GM12892 (cell line): ENCODE measurements at places on chromosomes 2 and 18.

- no peak for DNase-seq
These were observed 3.3 kb downstream of the SNORC start for GRCh38 chr2:232873292-232873908.

DNA sequence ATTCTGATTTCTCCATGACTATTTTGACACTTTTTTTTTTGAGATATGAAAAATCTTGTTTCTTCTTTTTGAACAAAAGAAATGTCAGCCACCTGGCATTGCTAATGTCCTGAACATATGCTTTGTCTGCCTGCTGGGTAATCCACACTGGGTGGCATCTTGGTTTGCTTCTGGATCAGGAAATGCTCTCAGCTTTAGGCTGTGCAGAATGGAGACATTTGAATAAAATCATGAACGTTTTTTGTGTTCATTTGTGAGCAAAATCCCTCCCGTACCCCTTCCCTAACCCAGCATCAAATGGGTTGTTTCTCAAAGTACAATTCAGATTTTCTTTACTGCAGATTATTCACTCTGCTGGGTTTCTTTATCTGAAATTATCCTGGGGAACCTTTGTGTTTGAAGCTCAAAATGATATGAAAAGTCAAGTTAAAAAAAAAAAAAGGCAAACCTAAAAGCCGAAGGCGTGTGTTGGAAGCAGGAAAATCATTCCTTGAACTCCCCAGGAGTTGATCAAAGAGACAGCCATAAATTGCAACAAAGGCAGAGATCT lies 53.4 kb upstream of the KLF7 start:
- no peak for DNase-seq

DNA sequence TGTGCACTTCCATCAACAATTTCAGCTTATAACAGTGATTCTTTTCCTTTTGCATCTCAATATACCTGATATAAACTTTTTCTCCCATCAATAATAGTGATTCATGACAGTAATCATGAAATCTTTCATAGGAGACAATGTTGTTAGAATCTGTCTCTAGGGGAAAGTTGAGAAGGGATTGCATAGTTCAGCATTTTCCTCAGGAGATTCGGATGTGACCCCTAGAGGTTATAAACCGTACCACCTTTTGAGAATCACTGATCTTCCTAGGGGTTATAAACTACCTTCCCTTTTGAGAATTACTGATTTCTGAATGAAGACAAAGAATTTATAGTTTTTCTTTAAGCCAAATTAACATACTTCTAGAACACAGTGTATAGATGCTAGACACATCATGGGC lies 53.0 kb upstream of the GALNT3 start:
- no peak for DNase-seq

DNA sequence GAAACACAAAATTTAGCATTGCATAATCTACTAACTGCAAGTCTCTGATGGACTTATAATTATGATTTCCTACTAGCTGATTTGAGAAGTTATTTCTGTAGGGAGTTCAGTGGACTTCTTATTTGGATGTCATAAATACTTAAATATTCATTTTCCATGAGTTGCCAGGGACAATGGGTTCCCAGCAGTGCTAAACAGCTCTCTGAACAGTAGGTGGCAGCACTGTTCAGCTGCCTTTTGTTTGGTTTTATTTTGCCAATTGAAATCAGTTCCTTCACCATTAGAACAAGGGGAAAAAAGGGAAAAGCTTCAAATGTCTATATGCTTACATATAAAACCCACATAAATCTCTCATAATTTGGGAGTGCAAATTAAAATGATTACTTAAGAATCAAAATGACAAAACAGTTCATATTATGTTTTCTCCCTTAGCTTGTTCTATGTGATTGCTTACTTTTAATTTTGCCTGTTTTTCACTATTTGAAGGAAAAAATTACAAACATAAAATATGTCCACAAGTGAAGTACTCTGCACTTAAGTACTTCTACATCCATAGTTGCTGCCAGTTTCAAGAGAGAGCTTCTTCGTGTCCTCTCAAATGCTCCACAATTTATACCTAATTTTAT lies 898.9 kb downstream of the CPS1 start:
- DNase-seq = peak; percentile 0

DNA sequence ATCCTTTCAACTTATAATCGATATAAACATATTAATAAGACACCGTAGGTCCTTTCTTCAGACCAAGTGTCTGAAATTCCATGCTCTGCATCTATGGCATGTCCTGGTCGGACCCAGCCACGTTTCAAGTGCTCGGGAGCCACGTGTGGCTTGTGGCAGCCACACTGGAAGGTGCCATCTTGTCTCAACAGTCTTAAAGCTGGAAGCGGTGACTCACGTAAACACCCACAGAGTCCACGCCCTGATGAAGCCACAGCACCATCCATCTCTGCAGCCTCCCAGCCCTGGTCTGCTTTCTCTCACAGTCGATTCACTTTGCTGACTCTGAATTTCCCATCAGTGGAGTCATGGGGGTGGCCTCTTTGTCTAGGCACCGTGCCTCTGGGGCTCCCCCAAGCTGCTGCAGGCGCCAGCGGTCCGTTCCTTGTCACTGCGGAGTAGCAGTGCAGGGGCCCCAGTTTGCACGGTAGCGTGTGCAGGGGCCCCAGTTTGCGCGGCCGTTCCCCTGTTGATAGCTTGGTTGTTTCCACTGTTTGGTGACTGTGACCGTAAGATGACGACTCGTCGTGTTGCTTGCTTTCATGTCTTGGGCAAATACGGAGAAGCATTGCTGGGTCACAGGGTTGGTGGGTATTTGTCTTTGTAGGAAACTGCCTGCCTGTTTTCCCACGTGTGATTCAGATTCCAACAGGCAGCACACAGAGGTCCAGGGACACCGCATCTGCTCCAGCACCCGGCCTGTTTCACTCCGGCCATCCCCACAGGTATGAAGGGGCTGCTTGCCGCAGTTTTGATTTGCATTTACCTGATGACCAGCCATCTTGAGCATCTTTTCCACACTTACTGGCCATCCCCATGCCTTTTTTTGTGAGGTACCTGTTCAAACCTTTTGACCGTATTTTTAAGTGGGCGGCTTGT lies 240.3 kb downstream of the HDAC4 start:
- no peak for DNase-seq

GRCh38 chr18:7596147-7596546 lies 29.0 kb downstream of the PTPRM start:
- DNase-seq = no peak

GRCh38 chr2:201448701-201449100 lies 2.6 kb downstream of the TRAK2 start:
- DNase-seq = no peak

- no peak for DNase-seq
These were observed 6.4 kb downstream of the CD207 start for GRCh38 chr2:70828914-70829824.

- DNase-seq = no peak
These were observed 22.9 kb upstream of the DARS1 start for GRCh38 chr2:136008205-136008865.

GRCh38 chr2:161436411-161436810 lies 20.3 kb downstream of the TBR1 start:
- no peak for DNase-seq

DNA sequence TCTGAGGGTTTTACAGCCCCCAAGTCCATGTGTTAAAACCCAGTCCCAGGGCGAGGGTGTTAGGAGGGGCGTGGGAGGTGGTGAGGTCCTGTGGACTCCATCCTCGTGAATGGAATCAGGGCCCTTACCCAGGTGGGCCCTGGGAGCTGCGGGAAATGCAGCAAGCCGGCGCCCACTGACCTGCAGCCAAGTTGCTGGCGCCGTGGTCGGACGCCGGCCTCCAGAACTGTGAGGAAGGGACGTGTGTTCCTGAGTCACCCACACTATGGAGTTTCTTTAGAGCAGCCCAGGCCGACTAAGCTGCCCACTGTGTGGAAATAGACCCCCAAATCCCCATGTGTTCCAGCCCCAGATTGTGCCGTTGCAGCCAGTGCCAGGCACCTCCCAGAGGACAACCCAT lies 26.4 kb downstream of the CTDP1 start:
- no peak for DNase-seq

- DNase-seq = no peak
These were observed 8.8 kb downstream of the NFATC1 start for GRCh38 chr18:79404567-79404910.

GRCh38 chr18:49623571-49623970 lies 61.7 kb downstream of the LIPG start:
- DNase-seq = no peak

GRCh38 chr2:26521913-26522180 lies 43.9 kb upstream of the OTOF start:
- DNase-seq = no peak

DNA sequence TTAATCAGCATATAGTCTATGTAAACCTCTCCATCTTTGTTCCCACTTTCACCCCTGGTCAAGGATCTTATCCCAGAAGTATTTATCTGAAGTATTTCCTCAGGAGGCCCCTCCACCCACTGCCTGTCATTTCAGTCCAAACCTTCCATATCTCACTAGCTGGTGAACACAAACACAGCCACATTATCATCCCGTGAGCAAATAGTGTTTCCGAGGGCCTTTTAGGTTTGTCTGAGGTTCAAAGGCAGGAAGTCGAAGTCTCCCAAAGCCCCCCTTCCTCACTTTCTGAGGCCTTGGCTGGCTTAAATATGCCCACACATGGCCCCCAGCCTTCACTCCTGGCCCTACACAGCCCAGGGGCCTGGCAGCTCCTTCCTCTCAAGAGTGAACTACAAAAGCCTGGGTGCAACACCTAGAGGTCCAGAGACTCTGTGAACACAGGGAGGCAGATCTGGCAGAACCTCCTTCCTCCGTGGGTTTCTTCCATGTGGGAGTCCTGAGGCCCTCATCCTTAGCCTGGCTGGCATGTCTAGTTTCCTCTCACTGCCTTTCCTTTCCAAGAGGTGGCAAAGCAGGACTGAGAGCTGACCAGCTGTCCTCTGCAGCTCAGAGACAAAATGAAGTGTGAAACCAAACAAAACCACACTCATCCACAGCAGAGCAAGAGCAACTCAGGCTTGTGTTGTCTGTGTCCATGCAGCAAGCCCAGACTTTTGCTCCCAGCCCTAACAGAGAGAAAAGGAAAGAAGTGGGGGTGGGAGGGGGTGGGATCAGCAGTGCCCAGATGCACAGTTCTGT lies 264.2 kb downstream of the SS18 start:
- DNase-seq = no peak

- DNase-seq = no peak
These were observed 377.1 kb upstream of the SOX11 start for GRCh38 chr2:5315041-5315440.

DNA sequence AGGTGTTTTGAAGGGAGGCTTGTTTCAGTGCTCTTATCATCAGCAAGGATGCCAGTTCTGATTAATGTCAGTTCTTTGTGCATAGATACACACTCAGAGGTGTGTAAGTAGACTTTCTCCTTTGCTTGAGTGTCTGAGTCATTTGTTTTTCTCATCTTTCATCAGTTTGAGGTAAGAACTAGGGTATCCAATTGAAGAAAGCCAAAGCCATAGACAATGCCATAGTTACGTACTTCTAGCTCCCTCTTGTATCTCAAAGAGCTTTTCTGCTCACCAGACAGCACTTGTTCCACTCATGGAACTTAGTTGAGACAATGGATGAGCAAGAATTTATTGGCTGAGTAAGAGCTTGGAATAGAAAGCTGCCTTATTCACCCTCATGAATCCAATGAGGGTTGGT lies 520.1 kb downstream of the PIK3C3 start:
- DNase-seq = no peak

DNA sequence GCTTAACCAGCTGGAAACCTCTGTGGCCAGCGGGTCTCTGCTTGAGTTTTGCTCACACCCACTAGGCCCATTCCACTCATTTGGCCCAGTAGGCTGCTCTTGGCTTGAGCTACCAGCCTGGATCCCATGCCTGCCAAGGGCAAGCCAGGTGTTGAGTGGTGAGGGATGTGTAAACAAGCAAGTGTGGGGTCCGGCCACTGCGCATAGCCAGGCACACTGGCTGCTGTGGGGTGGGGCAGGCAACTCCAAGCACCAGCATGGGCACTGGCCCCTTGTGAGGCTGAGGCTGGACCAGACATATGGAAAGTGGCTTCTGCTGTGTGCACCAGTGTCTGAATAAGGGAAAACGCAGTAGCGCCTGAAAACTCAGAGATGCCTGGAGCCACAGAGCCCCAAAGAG lies 732.7 kb downstream of the NR4A2 start:
- DNase-seq = no peak

- DNase-seq = no peak
These were observed 30.8 kb downstream of the C18orf54 start for GRCh38 chr18:54388203-54389142.

DNA sequence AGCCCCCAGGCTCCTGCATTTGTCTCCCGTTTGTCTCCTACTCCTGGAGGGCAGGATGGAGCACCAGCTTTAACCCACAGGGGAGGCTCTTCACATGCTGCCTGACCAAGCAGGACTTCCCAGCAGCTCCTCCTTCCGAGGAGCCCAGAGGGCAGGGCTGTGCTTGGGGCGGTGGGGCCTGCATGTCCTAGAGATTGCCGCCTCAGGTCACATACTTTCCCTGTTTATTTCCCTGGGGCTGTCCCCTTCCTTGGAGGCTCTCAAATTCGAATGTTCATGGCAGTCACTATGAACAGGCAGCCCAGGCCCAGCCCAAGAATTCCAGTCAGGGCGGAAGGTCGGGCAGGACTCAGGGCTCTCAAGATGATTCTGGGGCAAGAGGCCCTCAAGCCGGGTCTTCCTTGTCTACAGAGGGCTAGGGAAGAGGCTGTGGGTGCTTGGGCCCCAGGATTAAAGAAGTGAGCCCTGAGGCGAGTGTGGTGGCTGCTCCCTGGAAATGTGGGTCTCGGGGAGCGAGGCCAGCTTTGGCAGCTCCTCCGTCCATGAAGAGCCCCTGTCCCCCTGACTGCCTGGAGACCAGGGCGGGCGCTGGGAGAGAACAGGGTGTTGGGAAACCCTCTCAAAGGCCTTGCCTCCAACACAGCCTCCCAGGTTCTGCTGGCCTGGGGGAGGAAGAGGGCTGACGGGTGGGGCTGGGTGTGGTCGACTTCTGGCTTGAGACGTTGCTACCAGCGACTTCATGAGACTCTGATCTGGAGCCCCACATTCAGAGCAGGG lies 48.9 kb upstream of the HPCAL1 start:
- DNase-seq = no peak
